ENCODE measurements at places on chromosomes 7 and 10.

DNA sequence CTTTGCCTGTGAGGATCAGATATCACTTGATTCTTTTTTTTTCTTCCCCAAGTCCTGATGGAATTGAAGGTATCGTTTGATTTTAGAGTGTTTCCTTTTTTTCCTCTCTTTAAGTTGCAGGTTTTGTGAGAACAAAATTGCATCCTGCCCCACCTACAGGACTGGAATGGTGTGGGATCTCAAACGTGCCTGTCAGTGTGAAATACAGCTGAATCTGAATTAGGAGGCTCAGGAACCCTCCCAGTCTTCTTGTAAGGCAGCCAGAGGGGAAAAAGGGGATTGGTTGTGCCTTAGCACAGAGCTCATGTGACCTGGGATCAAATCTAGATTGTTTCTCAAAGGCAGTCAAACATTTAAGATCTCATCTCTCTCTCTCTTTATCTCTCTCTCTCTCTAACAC is 32.7 kb upstream of the KLHL7 start:
- DNase-seq, result no peak

DNA sequence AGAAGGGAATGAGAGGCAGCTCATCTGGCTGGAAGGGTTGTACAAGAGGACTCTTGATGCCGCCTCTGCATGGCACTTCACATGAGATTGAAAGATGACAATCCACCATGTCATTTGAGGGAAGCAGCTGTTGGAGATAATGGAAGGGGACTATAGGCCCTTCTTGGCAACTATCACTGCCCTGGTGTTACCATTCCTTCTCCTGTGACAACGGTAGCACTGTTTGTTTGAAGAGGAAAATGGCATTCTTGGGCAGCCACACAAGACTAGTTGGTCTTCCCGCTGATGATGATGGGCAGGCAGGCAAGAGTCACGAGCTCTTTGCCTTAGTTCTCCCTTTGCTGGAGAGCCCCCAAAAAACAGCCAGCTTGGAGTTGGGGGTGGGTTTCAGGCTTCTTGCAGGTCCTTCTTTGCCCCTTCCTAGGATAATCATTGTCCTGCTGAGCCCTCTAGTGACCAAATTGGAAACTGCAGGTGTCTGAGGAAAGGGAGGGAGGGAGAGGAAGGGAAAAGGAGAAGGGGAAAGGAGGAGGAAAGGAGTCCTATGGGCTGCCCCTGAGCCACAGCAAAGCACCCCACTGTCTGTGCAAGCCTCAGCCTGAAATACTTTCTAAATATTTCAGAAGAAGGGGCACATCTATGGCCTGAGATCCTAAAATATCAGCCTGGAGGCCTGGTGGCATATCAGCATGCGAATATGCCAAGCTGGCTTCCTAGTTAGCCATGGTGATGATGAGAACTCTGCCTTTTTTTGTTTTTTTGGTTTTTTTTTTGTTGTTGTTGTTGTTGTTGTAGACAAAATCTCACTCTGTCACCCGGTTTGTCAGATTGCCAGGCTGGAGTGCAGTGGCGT is 165.6 kb upstream of the KMT2E start:
- DNase-seq, result peak; percentile 10

DNA sequence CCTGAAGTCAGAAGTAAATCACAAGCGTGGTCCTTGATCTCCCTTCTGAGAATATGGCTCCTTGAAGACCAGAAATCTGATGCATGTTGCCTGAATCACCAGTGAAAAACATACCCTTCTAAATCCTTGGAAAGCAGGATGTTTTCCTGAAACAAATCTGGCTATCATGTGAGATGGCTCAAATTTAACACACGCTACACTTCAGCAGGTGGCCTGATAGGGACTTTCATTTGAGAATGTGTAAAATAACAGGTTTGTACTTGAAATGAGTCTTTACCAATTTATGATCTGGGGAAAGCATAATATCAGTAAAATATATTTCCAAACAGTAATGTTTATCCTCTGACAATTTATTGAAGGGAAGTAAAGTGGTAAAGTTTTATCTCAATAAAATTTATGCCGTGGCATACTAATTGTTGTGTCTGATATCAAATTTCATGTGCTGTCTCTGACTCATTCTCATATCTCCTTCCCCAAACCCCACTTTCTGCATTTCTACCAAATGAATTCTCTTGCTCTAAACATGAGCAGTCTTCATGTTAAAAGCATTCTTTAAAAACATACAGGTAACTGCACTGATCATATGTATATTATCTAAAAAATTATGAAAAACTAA is 17.4 kb downstream of the CYP3A4 start:
- no peak for DNase-seq

- DNase-seq, result no peak
Observed at GRCh38 chr7:157013101-157013500, 2.6 kb upstream of the MNX1 start.

DNA sequence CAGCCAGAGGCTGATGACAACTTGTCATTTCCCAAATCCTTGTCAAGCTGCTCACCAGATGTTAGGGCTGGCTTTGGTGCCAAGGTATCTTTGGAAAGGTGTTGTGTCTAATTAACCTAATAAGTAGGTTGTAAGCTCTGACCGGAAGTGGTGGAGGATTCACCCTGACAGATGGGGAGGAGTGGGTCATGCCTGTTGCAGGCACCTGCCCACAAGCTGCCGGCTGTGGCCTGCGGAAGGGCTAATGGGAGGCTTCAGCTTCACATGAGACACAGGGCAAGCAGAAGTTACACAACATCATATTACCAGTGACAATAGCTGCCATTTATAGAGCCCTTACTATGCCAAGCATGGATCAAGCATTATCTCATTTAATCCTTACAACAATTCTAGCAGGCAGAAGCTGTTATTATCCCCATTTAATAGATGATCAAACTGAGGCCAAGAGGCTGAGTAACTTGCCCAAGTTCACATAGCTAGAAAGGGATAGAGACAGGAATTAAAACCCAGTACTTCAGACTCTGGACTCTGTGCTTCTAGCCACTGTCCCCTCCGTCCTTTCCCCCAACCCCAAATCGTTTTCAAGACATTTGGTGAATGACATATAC is 63.1 kb upstream of the DUSP5 start:
- no peak for DNase-seq

GRCh38 chr10:69731184-69731583 is 70.5 kb upstream of the COL13A1 start:
- no peak for DNase-seq

- no peak for DNase-seq
Observed at GRCh38 chr7:138668229-138668596, 32.9 kb downstream of the SVOPL start.

- peak; percentile 55 for DNase-seq
Observed at GRCh38 chr10:14820010-14820774, 17.6 kb downstream of the CDNF start.

DNA sequence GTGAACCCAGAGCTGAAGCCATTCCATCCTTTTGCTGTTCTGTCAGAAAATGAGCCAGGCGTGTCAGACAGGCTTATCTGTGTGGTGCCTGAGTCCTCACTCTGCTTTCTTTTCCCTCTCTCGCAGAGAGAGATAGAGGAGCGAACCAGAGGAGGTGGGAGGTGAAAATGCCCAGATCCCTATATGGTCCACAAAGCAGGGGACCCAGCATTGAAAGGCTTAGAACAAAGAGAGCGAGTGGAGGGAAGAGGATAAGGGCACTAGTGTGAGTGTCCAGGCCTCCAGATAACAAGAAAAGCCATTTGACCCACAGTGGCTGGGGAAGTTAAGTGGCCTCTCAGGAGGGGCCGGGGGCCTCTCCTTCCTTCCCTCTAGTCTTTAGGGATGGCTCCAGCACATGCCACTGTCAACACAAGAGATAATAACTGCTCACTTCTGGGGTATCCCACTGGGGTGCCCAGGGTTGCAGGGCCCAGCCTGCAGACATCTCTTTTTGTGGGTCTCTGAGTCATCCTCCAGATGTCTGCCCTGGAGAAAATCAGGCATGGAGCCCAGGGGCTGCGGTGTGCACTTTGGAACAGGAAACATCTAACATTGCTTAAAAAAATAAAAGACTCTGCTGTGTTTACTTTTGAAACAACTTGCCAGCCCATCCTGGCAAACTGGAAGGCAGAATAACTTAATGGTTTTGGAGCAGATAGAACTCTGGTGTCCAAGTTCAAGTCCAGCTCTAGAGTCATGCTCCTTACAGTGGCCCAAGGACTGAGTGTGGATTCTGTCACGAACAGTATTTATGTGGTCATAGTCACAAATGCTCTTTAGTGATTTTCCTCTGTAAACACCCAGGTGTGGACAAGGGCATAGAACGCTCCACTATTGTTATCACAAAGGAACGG is 189.5 kb downstream of the CXCL12 start:
- DNase-seq, result peak; percentile 82

DNA sequence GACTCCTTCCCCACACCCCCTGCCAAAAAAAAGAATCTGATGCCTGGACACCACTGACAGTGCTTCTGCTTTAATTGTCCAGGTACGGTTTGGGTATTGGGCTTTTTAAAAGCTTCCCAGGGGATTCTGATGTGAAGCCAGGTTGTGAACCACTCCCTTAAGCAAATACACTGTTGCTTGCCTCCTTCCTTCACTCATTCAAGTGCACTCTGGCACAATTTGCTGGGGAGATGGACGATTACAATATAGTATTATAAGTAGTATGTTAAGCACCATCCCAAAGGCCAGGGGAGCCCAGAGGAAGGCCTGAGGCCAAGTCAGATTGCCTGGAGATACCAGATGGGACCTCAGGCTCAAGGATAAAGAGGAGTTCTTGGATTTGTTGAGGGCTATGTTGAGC is 12.3 kb upstream of the ZNRF2 start:
- no peak for DNase-seq

DNA sequence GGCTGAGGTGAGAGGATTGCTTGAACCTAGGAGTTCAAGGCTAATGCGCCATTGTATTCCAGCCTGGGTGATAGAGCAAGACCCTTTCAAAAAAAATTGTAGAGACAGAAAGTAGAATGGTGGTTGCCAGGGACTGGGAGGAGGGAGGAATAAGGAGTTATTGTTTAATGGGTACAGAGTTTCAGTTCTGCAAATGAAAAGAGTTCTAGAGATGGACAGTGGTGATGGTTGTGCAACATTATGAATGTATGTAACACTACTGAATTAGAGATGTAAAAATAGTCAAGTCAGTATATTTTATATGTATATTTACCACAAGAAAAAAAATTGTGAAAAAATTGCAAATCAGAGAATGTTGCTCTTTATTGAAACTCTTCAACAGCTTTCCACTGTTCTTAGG is 266.5 kb upstream of the NPY start:
- no peak for DNase-seq

GRCh38 chr7:104327938-104328295 is 486 bp upstream of the LHFPL3 start:
- no peak for DNase-seq
